Aorta (tissue), 5 donors: ENCODE measurements at places on chromosomes 3 and 15. TPM values are rescaled to one million over a fixed set of nuclear protein-coding genes. Genes with fewer than 3 reads are reported as not detected.

Gene SUMF1
- polyA plus RNA-seq = 23.3 TPM

Gene HTR3C
- not detected for polyA plus RNA-seq

Gene ISLR
- 111 TPM for polyA plus RNA-seq

Gene CCDC80
- 99.8 TPM for polyA plus RNA-seq

Gene UROC1
- not detected for polyA plus RNA-seq

Gene MUC13
- 16.5 TPM for polyA plus RNA-seq

Gene TMEM42
- 14.1 TPM for polyA plus RNA-seq

Gene PRR20G
- polyA plus RNA-seq = not detected

DNA sequence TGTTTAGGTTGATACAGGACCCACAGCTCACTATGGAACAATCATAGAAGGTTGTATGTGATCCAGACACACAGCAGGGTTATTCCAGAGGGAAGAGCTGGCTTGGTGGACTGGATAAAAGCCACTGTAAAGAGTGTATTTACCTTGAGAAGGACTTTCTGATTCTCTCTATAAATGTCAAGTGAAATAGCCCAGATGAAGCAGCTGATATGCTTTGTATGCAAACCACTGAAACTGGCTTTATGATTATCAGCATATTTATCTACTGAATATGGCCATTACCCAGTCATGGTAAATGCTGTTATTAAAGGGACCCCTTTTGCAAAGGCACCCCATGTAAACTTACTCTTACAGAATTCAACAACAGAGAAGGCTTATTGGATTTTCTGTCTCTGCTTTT lies 28.1 kb downstream of the C3orf80 start:
- H3K4me3 ChIP-seq = no peak overlapping the region
- H3K27ac ChIP-seq = no peak overlapping the region
- no peaks in the 10 kb centered on the region for H3K36me3 ChIP-seq
- DNase-seq = no peak
- no peaks in the 10 kb centered on the region for H3K27me3 ChIP-seq

- DNase-seq = no peak
- H3K27ac ChIP-seq = no peak overlapping the region
- H3K27me3 ChIP-seq = no peaks in the 10 kb centered on the region
- no peak overlapping the region for H3K4me3 ChIP-seq
- no peaks in the 10 kb centered on the region for H3K36me3 ChIP-seq
Observed at GRCh38 chr15:59321000-59321689, 51.5 kb downstream of the MYO1E start.

- no peaks in the 10 kb centered on the region for H3K36me3 ChIP-seq
- H3K4me3 ChIP-seq = no peak overlapping the region
- no peaks in the 10 kb centered on the region for H3K27me3 ChIP-seq
- no peaks in the 10 kb centered on the region for H3K4me1 ChIP-seq
Observed at GRCh38 chr3:153783106-153783505, 338.1 kb upstream of the ARHGEF26 start.

DNA sequence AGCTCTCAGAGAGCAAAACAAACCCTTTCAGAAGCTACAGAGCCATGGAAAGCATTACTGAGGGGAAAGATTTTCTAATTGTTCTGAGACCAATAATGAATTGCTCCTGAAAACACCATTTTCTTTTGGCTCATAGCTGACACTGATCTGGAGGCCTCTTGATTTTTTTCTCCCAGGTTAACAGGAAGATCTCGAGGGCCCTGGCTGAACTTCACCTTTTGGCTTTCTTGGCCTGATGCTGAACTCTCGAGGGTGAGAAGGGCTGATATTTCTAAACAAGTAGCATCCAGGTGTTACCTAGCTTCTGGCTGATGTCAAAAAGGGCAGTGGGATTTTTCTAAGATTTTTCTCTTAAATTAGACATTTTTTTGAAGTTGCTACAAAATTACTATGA lies 19.9 kb upstream of the NFKBIZ start:
- H3K27me3 ChIP-seq = no peaks in the 10 kb centered on the region
- DNase-seq = no peak
- H3K4me1 ChIP-seq = peaks cover 6% of the 10 kb centered on the region
- H3K27ac ChIP-seq = peak overlapping the region; percentile 30

- H3K4me1 ChIP-seq = no peaks in the 10 kb centered on the region
- H3K27ac ChIP-seq = no peak overlapping the region
- H3K4me3 ChIP-seq = no peak overlapping the region
- H3K36me3 ChIP-seq = no peaks in the 10 kb centered on the region
- H3K27me3 ChIP-seq = no peaks in the 10 kb centered on the region
Observed at GRCh38 chr3:140715035-140715434, 37.2 kb downstream of the TRIM42 start.

GRCh38 chr3:159672728-159673688 lies 315.6 kb upstream of the IL12A start:
- H3K27me3 ChIP-seq = no peaks in the 10 kb centered on the region
- H3K4me1 ChIP-seq = no peaks in the 10 kb centered on the region
- DNase-seq = no peak
- H3K27ac ChIP-seq = no peak overlapping the region
- H3K4me3 ChIP-seq = no peak overlapping the region

DNA sequence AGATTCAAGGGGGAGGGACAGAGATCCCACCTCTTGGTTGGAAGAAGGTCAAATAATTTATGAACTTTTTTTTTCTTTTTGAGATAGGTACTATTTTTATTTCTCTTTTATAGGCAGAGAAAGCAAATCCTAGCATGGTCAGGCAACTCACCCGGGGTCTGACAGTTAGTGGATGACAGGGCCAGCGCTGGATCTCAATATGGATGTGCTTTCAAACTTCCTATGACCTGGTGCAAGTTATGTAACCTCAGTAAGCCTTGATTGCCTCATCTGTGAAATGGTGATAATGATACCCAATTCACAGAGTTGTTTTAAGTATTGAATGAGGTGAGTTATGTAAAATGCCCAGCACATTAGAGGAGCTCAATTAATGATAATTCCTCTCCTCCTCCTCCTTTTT lies 86.8 kb upstream of the MEF2A start:
- no peaks in the 10 kb centered on the region for H3K36me3 ChIP-seq
- no peaks in the 10 kb centered on the region for H3K4me1 ChIP-seq
- H3K4me3 ChIP-seq = no peak overlapping the region
- H3K27me3 ChIP-seq = no peaks in the 10 kb centered on the region
- no peak for DNase-seq

GRCh38 chr3:128416578-128417211 lies 50.0 kb downstream of the DNAJB8 start:
- no peaks in the 10 kb centered on the region for H3K4me1 ChIP-seq
- H3K36me3 ChIP-seq = no peaks in the 10 kb centered on the region
- H3K27ac ChIP-seq = no peak overlapping the region

DNA sequence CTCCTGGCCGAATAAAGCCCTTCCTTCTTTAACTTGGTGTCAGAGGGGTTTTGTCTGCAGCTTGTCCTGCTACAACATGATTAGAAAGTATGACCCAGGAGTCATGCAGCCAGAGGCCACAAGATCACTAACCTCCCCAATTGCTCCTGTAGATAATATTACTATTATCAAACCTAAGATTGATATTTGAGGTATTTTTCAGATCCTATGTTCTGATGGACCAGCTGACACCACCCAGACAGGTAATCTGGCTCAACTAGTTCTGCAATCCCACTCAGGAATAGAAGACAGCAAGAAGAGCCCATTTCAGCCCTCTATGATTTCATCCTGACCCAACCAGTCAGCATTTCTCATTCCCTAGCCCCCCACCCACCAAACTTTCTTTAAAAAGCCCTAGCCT lies 23.3 kb upstream of the LIMD1 start:
- no peak for DNase-seq
- H3K4me3 ChIP-seq = no peak overlapping the region
- H3K36me3 ChIP-seq = no peaks in the 10 kb centered on the region
- H3K27ac ChIP-seq = no peak overlapping the region

- H3K4me1 ChIP-seq = no peaks in the 10 kb centered on the region
- no peaks in the 10 kb centered on the region for H3K27me3 ChIP-seq
- H3K27ac ChIP-seq = no peak overlapping the region
Observed at GRCh38 chr3:55860049-55860721, 373.1 kb upstream of the WNT5A start.

GRCh38 chr15:33699691-33700447 lies 268.4 kb upstream of the CHRM5 start:
- no peaks in the 10 kb centered on the region for H3K4me1 ChIP-seq
- H3K4me3 ChIP-seq = no peak overlapping the region
- H3K36me3 ChIP-seq = no peaks in the 10 kb centered on the region
- H3K27me3 ChIP-seq = no peaks in the 10 kb centered on the region
- no peak overlapping the region for H3K27ac ChIP-seq
- no peak for DNase-seq

- peak overlapping the region; percentile 69 for H3K4me3 ChIP-seq
- H3K27me3 ChIP-seq = no peaks in the 10 kb centered on the region
- no peak overlapping the region for H3K27ac ChIP-seq
- H3K4me1 ChIP-seq = no peaks in the 10 kb centered on the region
Observed at GRCh38 chr15:82044373-82045178, 1.2 kb downstream of the MEX3B start.

DNA sequence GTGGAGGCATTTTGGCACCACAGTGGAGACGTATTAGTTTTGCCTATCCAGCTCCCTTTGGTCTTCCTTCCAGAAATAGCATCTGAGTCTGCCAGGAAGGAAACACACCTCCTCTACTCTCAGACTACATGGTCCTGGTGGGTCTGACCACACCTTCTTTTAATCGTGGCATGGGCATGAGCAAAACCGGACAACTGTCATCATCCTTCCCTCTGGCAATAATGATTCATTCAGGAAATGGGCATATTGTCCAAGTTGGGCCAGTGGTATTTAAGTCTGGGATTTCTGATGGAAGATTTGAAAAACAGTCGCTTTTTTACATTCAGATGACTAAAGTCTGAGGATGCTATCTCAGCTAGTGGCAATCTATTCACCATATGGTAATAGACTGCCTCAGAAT lies 601.0 kb upstream of the ADAMTS9 start:
- no peaks in the 10 kb centered on the region for H3K4me1 ChIP-seq
- no peak overlapping the region for H3K27ac ChIP-seq
- H3K36me3 ChIP-seq = no peaks in the 10 kb centered on the region
- no peak for DNase-seq
- no peak overlapping the region for H3K4me3 ChIP-seq
- H3K27me3 ChIP-seq = no peaks in the 10 kb centered on the region

DNA sequence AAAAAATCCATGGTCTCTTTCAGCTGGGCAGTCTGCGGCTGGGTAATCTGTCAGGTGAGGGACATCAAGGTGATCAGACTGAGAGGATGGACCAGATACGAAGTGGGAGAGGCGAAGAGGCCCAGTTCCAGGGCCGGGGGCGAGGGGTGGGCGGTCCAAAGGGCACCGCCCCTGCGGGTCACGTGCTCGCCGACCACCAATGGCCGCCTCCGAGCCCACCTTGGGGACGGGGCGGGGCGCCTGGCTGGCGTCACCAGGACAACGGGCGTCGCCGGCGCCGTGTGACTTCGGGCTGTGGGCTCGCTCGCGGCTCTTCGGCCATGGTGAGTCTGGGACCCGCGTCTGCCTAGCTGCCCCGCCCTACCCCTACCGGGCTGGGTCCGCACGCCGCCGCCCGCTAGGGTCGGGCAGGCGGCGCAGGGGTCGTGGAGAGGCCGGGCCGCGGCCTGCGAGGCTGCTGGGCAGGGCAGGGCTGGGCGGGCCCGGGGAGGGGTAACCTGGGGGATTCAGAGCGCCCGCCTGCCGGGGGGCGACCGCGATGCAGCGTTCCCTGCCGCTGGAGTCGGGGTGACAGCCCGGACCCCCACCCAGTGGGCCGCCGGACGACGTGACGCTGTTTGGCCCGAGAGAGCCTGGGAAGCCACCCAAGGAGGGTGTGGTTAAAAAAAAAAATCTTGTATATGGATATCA lies at the start of gene FBXL2:
Gene FBXL2 (plus strand): TSS at position 250 of the 690 bp plus-strand sequence. CDS start 71 bp downstream, at position 321.
- peak; percentile 91 for DNase-seq
- peaks cover 2% of the 10 kb centered on the region for H3K4me1 ChIP-seq
- H3K4me3 ChIP-seq = peak within 1 kb of the TSS; percentile 83
- no peak within 1 kb of the TSS for H3K27ac ChIP-seq
- H3K27me3 ChIP-seq = no peaks in the 10 kb centered on the region

- H3K36me3 ChIP-seq = no peaks in the 10 kb centered on the region
- DNase-seq = peak; percentile 76
- no peak overlapping the region for H3K27ac ChIP-seq
- no peak overlapping the region for H3K4me3 ChIP-seq
Observed at GRCh38 chr3:194935061-194935460, 249.4 kb downstream of the FAM43A start.

- no peaks in the 10 kb centered on the region for H3K27me3 ChIP-seq
- H3K4me3 ChIP-seq = no peak overlapping the region
- H3K27ac ChIP-seq = no peak overlapping the region
- H3K36me3 ChIP-seq = no peaks in the 10 kb centered on the region
- DNase-seq = no peak
Observed at GRCh38 chr3:40432793-40433192, 24.3 kb upstream of the RPL14 start.

- H3K27me3 ChIP-seq = no peaks in the 10 kb centered on the region
- DNase-seq = no peak
- H3K4me3 ChIP-seq = no peak overlapping the region
- no peaks in the 10 kb centered on the region for H3K36me3 ChIP-seq
- H3K4me1 ChIP-seq = no peaks in the 10 kb centered on the region
Observed at GRCh38 chr3:110093812-110094401, 756.6 kb upstream of the DPPA4 start.

DNA sequence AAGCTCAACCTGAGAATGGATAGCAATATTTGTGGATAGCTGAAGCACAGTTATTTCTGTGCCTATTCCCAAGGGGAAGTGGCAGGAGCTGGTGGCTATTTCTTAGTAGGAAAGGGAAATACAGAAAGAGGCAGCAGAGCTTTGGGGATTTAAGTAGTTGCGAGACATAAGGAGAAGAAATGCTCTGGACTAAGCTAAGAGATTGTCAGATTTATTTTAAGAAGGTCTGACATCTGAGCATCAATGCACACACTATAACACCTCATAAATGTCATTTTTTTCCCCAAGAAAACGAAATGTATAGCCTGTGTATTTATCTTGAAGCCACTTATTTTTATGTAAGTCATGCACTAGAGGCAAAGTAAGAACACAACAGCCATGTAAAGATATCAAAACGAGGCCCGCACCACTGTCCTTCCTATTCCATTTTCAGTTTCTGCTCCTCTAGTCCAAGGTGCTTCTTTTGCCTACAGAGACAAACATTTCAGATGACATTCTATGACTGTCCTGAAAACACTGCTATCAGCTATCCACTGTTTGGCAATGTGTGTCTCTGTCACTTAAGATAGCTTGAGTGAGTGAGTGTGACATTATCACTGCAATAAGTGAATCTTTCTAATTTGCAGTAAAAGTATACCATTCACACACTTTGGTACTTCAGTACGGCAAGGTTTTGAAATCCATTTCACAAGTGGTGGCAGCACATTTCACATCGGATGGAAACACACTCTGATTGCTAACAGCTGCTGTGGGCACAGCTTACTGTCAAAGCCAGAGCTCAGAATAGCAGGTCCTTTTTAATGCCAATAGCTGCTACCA lies 62.7 kb upstream of the ICE2 start:
- H3K4me1 ChIP-seq = no peaks in the 10 kb centered on the region
- no peaks in the 10 kb centered on the region for H3K27me3 ChIP-seq
- no peak overlapping the region for H3K4me3 ChIP-seq
- no peaks in the 10 kb centered on the region for H3K36me3 ChIP-seq
- H3K27ac ChIP-seq = no peak overlapping the region

DNA sequence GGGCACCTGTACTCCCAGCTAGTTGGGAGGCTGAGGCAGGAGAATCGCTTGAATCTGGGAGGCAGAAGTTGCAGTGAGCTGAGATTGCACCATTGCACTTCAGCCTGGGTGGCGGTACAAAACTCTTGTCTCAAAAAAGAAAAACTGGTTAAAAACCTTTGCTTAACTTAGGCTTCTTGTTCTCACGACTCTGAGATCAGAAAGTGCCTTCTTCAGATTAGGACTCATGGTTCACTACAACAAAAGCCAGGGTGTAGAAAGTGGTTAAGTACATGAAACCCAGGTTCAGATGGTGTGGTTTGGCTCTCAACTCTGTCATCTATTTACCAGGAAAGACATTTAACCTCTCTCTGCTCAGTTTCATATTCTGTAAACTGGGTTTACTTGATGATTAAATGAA lies 168.4 kb downstream of the TUSC7 start:
- no peaks in the 10 kb centered on the region for H3K27me3 ChIP-seq
- H3K27ac ChIP-seq = no peak overlapping the region
- H3K4me1 ChIP-seq = no peaks in the 10 kb centered on the region
- no peak for DNase-seq
- no peaks in the 10 kb centered on the region for H3K36me3 ChIP-seq
